ENCODE measurements at places on chromosomes 16 and 17.

GRCh38 chr17:78904371-78904770, 1.4 kb upstream of the CEP295NL start:
- DNase-seq, result no peak

- DNase-seq, result no peak
Measured at GRCh38 chr17:31672161-31672819, 186.8 kb downstream of the COPRS start.

DNA sequence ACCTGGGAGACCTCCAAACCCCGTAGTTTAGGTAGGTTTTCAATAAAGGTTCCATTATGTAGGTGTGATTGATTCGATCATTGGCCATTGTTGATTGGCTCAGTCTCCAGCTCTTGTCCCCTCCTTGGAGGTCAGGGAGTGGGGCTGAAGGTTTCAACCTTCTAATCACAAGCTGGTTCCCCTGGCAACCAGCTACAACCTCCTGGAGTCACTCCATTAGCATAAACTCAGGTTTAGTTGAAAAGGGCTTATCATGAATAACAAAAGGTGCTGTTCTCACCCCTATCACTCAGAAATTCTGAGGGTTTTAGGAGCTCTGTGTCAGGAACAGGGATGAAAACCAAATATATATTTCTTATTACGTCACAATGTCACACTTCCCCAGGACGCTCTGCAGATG, 28.5 kb downstream of the TMEM132E start:
- DNase-seq, result no peak

- DNase-seq, result no peak
Measured at GRCh38 chr17:76032073-76032779, 5.1 kb upstream of the EVPL start.

DNA sequence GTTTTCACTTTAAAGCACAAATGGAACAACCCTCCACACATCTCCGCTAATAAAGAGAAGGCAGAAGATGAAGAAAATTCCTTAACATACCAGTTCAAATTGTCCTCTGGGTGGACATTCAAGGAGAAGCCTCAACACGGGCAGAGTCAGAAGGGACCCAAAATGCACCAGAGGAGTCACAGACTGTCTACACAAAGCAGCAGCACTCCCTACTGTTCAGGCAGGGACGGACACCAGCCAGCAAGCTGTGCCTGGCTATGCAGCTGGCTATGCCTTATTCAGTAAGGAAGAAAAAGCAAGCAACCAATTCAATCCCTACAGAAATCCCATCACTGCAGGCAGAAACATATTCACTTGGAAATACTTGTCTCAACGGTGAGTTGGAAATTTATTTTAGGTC, 8.1 kb downstream of the DNAJC7 start:
- no peak for DNase-seq

DNA sequence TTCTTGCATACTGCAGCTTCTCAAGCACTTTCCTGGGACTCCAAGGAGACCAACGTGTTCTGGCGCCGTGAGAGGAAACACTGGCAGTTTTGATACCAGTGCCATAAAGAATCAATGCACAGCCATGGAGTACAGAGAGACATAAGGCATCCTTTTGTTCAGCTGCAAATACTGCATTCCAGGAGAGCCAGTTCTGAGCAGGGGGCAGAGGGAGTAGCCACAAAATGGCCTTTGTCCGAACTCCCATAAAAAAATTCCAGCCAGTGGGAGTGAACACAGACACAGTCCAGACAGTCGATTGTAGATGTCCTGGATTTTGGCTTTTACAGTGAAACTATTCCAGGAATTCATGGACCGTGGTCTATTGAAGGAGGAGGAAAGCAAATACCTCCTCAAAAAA, 36.2 kb upstream of the TEKT3 start:
- no peak for DNase-seq

GRCh38 chr16:54689072-54689865, 241.4 kb upstream of the IRX5 start:
- no peak for DNase-seq
